Tibial nerve (tissue), 4 donors: ENCODE measurements at places on chromosomes 2 and 18.

DNA sequence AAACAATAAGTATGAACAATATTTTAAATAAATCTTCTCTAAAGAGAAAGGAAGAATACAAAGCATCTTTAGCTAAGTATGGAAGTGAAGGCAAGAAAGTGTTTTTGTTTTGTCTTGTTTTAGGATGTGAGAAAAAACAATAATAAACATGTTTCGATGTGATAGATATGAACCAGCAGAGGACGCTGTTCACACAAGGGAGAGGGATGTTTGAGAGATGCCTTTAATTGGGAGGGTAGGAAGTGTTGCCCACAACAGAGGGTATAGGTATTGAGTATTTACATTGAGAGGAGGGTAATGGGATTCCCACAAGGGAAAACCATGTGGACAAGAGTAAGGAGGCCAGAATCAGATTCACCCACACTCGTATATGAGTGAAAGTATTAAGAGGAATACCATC is 55.1 kb downstream of the CDH19 start:
- DNase-seq: no peak
- H3K27ac ChIP-seq: no peak overlapping the region
- H3K4me1 ChIP-seq: no peaks in the 10 kb centered on the region
- no peaks in the 10 kb centered on the region for H3K36me3 ChIP-seq
- no peak overlapping the region for H3K4me3 ChIP-seq
- H3K27me3 ChIP-seq: no peaks in the 10 kb centered on the region

GRCh38 chr2:168749297-168749696 is 53.1 kb upstream of the NOSTRIN start:
- no peaks in the 10 kb centered on the region for H3K27me3 ChIP-seq
- no peak overlapping the region for H3K4me3 ChIP-seq
- H3K36me3 ChIP-seq: no peaks in the 10 kb centered on the region
- DNase-seq: no peak

DNA sequence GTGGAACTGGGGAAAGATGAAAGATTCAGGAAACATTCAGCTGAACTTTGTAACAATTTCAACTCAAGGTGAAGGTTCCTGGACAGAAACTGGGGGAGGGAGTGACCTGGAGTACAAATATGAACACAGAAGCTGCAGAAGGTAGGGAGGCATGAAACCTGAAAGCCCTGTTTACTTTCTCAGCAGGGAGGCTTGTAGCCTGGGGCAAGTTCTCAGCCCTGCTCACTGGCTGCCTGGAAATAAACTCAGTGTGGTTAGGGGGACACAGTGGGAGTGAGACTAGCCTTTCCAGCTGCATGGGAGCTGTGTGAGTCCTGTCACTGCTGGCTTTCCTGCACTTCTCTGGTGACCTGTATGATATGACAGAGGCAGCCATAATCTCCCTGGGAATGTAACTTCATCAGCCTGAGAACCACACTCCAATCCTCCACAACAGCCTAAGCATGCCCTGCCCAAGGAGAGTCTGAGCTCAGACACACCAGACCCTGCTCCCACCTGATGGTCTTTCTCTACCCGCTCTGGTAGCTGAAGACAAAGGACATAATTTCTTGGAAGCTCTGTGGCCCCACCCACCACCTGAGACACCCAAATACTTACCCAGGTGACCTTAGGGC is 77.0 kb downstream of the ZSWIM2 start:
- no peak overlapping the region for H3K4me3 ChIP-seq
- DNase-seq: no peak
- H3K27ac ChIP-seq: no peak overlapping the region
- no peaks in the 10 kb centered on the region for H3K4me1 ChIP-seq
- no peaks in the 10 kb centered on the region for H3K27me3 ChIP-seq
- no peaks in the 10 kb centered on the region for H3K36me3 ChIP-seq

GRCh38 chr2:239411117-239411516 is 10.3 kb upstream of the HDAC4 start:
- H3K4me3 ChIP-seq: no peak overlapping the region
- H3K4me1 ChIP-seq: no peaks in the 10 kb centered on the region
- no peaks in the 10 kb centered on the region for H3K27me3 ChIP-seq
- H3K36me3 ChIP-seq: no peaks in the 10 kb centered on the region
- H3K27ac ChIP-seq: no peak overlapping the region

- no peaks in the 10 kb centered on the region for H3K4me1 ChIP-seq
- DNase-seq: no peak
- no peak overlapping the region for H3K27ac ChIP-seq
- no peaks in the 10 kb centered on the region for H3K27me3 ChIP-seq
- H3K36me3 ChIP-seq: no peaks in the 10 kb centered on the region
- H3K4me3 ChIP-seq: no peak overlapping the region
Observed at GRCh38 chr2:223563462-223563861, 38.7 kb downstream of the SCG2 start.
